HFF-Myc (cell line): ENCODE measurements at places on chromosomes 7 and 10.

GRCh38 chr7:90613088-90613498, 17.0 kb downstream of the CDK14 start:
- no peak for DNase-seq

- DNase-seq = no peak
These were observed 49.6 kb upstream of the FZD8 start for GRCh38 chr10:35691522-35692236.

- no peak for DNase-seq
These were observed 27.4 kb downstream of the GTF2I start for GRCh38 chr7:74684921-74685320.

GRCh38 chr7:19102884-19103283, 14.6 kb downstream of the TWIST1 start:
- no peak for DNase-seq
